WTC11 (cell line): ENCODE measurements at places on chromosomes 12 and 14. TPM values are rescaled to one million over a fixed set of nuclear protein-coding genes. Genes with fewer than 3 reads are reported as not detected.

DNA sequence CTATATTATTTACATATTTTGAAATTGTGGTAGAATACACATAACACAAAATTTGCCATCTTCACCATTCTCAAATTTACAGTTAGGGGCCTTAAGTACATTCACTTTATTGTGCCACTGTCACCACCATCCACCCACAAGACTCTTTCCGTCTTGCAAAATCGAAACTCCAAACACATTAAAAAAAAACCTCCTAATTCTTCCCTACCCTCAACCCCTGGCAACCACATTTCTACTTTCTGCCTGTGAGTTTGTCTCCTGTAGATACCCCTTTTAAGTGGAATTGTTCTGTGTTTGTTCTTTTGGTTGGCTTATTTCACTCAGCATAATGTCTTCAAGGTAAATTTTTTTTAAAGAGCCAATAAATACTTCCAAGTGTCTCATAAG, 31.6 kb upstream of the AMIGO2 start:
- no peaks in the 10 kb centered on the region for H3K27me3 ChIP-seq
- H3K4me3 ChIP-seq, result no peak overlapping the region
- H3K27ac ChIP-seq, result no peak overlapping the region
- H3K36me3 ChIP-seq, result no peaks in the 10 kb centered on the region

DNA sequence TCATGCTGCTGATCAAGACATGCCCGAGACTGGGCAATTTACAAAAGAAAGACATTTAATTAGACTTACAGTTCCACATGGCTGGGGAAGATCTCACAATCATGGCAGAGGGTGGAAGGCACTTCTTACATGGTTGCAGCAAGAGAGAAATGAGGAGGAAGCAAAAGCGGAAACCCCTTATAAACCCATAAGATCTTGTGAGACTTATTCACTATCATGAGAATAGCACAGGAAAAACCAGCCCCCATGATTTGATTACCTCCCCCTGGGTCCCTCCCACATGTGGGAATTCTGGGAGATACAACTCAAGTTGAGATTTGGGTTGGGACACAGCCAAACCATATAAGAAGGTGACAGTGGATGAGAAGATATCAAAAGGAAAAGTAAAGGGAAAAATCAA, 78.4 kb downstream of the CATSPERB start:
- H3K27ac ChIP-seq, result no peak overlapping the region
- H3K4me3 ChIP-seq, result no peak overlapping the region
- H3K4me1 ChIP-seq, result no peaks in the 10 kb centered on the region
- no peak for DNase-seq

GRCh38 chr14:61878931-61879330, 116.7 kb downstream of the SNAPC1 start:
- H3K27ac ChIP-seq, result no peak overlapping the region
- H3K36me3 ChIP-seq, result peaks cover 6% of the 10 kb centered on the region
- H3K4me1 ChIP-seq, result 0 out of 2 replicates have a peak, but pooled peaks cover 3% of the 10 kb centered on the region
- DNase-seq, result no peak
- no peak overlapping the region for H3K4me3 ChIP-seq
- no peaks in the 10 kb centered on the region for H3K27me3 ChIP-seq

GDF3 gene
- 34.4 to 42.0 TPM (median 38.2 TPM) in 3 replicates for total RNA-seq
